Uterus (tissue), 4 donors: ENCODE measurements at places on chromosomes 12 and 14. TPM values are rescaled to one million over a fixed set of nuclear protein-coding genes. Genes with fewer than 3 reads are reported as not detected.

The PLXNC1 gene
- total RNA-seq: 13.8 TPM

GRCh38 chr12:94151582-94151981 is 3.2 kb downstream of the PLXNC1 start:
- no peak for DNase-seq

GRCh38 chr14:20606190-20606901 is 15.2 kb upstream of the RNASE12 start:
- DNase-seq: no peak

The SYCP3 gene
- total RNA-seq: not detected

DNA sequence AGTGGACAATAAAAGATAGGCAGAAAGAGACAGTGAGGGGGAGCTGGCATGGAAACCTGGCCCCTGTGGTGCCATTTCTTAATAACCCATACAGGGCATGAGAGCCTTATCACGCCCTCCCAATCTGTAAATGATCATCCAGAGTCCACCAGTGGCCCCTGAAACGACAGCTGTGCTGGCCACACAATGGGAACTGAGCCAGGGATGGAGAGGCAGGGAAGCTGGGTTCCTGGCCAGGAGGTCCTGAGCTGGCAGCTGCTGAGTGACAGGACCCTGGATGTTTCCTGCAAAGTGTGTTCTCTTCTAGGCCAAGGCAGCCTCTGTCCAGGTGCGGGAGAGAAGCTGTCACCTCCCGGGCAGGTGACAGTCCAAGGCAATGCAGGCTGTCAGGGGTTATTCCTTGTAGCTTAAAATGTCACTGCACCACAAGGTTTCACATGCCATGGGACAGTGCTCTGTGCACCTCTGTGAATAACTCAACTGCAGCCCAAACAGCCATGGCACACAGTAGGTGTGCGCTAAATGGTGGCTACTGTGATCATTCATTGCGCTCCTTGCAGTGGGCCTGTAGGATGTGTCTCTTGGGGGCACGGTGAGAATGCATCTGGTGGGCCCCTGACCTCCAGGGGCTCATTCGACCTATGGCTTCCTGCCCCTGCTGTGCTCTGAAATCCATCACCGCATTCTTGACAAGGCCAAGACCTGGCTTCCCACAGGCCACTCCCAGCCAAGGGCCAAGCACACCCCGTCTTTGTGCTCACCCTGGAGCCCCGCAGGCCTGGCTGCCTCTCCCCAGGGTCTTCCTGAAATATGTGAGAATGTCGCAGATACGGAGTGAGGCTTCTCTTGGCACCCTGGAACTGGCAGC is 46.3 kb upstream of the BCL11B start:
- DNase-seq: no peak

DNA sequence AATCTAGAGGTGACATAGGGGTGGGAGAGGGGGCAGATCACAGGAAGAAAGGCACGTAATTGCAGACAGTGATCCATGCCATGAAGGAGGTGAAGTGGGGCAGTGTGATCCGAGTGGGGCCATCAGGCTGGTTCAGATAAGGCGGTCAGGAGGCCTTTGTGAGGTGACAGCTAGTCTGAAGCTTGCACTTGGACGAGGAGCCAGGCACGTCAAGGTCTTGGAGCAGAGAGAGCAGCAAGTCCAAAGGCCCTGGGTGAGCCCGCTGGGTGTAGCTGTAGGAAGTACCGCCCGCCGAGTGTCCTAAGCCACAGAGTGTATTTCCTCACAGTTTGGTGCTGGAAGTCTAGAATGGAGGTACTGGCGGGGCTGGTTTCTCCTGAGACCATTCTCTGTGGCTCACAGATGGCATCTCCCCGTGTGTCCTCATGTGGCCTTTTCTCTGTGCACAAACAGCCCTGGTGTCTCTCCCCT is 23.6 kb downstream of the RHOF start:
- no peak for DNase-seq

- no peak for DNase-seq
These were observed 3.1 kb upstream of the RNASE9 start for GRCh38 chr14:20563971-20564370.
